ENCODE measurements at places on chromosomes 2 and 18. TPM values are rescaled to one million over a fixed set of nuclear protein-coding genes. Genes with fewer than 3 reads are reported as not detected.

- DNase-seq = no peak
Observed at GRCh38 chr18:60502591-60502990, 130.0 kb upstream of the MC4R start.

DNA sequence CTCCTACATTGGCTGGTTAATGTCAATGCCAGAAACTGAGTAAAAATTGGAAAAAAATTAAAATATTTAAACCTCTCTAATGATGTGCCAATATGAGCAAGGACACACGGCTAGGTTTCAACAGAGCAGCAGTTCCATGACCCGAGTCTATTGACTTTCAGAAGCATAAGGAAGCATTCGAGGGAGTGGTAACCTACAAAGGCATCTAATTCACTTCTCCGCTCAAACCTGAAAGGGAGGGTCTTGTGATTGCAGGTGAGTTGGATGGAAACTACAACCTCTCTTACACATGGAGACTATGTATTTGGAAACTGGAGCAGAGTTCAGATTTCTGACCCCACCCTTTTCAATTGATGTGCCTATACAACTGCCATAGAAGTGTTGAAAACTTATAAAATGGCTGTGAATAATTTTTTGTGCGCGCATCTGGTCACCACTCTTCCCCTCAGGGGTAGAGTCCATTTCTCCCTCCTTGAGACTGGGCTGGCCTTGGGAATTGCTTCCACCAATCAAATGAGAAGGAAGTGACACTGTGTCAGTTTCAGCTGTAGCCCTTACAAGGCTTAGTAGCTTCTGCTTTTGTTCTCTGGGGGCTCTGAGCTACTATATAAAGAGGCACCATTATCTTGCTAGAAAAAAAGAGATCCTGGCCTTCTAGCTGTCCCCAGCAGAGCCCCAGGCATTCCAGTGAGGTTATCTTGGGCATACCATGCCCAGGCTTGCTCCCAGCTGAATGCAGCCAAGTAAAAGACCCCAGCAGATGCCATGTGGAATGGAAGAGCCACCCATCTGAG, 278.0 kb downstream of the EPHA4 start:
- no peak for DNase-seq

DNA sequence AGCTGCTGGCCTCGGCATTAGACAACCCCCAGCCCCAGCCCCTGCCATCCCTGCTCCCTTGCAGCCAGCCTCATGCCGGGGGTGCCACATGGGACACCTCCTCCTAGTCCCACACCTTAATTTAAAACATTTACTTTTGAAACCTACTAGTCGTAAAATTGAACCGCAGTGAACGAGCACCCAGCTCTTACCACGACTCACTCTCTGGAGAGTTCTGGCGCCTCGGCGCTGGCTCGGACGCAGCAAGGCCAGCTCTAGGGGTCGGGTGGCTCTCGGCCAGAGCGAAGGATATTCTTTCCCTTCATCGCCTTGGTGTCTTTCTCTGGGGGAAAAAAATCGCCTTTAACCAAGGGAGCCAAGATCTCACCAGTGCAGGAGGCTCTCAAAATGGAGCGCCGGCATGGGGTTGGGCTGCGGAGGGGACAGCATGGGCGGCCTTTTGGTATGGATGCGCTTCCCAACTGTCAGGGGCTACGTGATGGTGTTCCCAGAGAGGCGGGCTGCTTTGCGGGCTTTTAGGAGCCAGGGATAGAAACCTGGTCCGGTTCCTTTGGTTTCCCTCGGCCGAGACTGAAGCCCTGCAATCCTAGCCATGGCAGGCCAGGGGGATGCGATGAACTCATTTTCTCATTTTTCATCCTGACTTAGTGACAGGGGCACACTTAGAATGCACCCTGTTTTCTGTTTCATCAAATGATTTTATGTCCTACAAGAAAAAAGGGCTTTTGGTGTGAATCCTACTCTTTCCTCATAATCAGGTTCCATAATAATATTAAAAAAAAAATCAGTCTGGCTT, 2.0 kb downstream of the HPCAL1 start:
- DNase-seq = no peak

GRCh38 chr2:241001413-241002274, 3.2 kb downstream of the SNED1 start:
- DNase-seq = peak; percentile 81

GRCh38 chr2:239470151-239470900, 69.5 kb upstream of the HDAC4 start:
- peak; percentile 77 for DNase-seq

GRCh38 chr18:45437366-45437765, 177.9 kb upstream of the SLC14A2 start:
- no peak for DNase-seq

SMAD2 gene
- total RNA-seq = 28.5 TPM

DOK6 gene
- total RNA-seq = 1.2 TPM
